NCI-H2081 (cell line): ENCODE measurements at places on chromosomes 13 and 19.

DNA sequence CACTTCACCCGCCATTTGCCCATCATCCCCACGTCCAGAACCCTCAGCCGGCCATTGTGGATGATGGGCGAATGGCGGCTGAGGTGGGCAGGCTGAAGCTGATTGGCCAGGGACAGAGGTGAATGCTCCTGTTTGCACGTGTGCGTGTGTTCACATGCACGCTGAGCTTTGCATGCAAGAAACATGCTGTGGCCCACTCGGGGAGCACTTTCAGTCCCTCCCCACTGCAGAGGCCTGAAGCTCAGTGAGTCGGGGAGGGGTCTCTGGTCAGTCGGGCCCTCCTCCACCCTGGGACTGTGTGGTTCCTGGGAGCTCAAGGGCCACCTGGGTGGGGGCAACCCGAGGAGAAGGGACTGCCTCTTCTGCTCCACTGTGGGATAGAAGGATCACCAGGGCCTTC is 24.9 kb downstream of the CEBPA start:
- no peak for DNase-seq

DNA sequence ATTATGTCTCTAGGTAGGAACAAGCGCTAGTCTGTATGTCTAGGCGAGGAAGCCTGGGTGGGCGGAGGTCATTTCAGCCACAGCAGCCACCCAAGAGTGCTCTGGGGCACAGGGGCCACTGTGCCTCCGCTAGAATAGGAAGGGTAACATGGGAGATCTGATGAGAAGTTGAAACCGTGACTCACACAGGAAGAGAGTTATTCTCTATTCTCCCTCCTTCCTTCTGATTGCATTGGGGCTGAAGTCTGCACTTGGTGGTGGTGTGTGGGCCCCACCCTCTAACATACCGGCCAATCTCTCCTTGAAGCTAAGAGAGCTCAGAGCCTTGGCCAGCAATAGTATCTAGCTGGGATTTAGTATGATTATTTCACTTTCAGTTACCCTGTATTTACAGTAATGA is 20.3 kb upstream of the GGACT start:
- no peak for DNase-seq

- DNase-seq = no peak
Observed at GRCh38 chr13:113166681-113167080, 8.2 kb downstream of the PROZ start.

GRCh38 chr19:18397242-18398202 is at the start of gene LRRC25:
Gene LRRC25 (minus strand): TSS chr19:18397622. CDS start chr19:18396963, 659 bp downstream.
- no peak for DNase-seq

- peak; percentile 8 for DNase-seq
Observed at GRCh38 chr19:52748336-52748950, 13.6 kb upstream of the ZNF611 start.

GRCh38 chr19:31312677-31313244 is 36.5 kb downstream of the TSHZ3 start:
- DNase-seq = no peak

DNA sequence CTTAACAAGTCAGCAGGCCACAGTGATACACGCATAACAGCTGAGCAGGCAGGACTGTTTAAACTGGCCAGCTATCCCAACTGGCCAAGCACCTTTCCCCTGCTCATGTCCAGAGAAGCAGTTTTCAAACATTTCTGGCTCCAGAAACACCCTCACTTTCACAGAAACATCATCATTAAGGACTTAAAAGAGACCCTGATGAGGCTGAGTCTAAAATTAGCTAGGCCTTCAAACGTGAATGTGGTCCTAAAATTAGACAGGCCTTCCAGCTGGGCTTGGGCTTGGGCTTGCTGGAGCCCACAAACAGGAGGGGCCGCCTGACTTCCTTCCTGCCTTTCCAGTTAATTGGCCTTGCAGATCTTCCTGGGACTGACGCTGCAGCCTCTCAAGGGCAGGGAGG is 334.2 kb downstream of the DNAJC15 start:
- no peak for DNase-seq

GRCh38 chr13:29402166-29402636 is 193.3 kb downstream of the SLC7A1 start:
- DNase-seq = no peak

- DNase-seq = no peak
Observed at GRCh38 chr19:3665681-3666544, 34.4 kb downstream of the PIP5K1C start.

DNA sequence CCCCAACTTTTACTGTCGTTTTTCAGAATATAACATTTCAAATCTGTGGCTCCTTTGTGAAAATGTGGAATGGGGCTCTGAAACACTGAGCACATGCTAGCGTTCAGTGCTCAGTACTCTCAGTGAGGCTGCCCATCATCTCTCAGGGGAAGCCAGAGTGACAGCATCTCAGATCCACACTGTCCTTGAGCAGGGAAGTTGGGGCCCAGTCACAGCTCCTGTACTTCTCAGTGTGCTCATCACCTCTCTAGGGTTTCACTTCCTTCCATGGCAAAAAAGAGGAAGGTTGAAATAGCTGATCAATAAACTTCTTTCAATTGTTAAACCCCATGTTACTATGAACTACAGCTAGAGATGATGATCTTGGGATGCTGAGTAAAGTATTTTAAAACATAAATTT is 565.9 kb upstream of the SPRY2 start:
- DNase-seq = no peak

GRCh38 chr13:25302121-25302520 is 696 bp downstream of the NUP58 start:
- DNase-seq = no peak

DNA sequence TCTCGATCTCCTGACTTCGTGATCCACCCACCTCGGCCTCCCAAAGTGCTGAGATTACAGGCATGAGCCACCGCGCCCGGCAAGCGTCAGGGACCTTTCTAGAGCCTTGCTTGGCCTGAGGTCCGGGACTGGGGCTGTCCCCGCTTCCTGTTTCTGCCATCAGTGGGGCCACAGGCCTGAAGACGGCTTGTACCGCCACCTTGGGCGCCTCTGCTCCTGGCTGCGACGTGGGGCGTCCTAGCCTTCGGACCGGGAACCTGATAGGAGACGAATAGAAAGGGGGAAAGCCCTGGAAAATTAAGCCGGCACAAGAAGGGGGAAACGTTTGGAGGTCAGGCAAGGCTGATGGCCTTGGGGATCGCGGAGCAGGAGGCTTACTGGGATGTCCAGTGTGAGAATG is 35.1 kb downstream of the RNF6 start:
- no peak for DNase-seq

DNA sequence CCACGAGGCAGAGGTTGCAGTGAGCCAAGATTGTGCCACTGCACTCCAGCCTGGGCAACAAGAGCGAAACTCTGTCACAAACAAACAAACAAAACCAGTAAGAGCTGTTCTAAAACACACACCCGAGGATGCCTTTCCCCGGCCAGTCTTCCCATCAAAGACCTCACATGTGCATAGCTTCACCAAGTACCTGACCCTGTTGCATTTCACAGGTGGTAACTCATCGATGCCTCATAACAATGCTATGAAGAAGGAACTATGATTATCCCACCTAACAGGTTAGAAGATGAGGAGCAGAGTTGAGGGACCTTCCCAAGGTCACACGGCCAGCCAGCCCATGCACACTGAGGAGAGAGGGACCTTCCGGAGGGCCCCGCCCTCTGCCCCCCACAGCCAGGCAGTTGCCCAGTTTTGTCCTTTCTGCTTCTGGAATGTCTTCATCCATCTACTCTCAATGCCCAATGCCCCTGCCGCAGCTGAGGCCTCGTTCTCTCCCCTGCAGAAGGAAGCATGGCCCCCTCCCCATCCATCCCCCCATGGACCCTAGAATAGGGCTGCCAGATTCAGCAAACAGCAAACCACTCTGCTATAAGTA is 16.8 kb upstream of the LENG8 start:
- no peak for DNase-seq
